ENCODE measurements at places on chromosomes 2 and 18.

- no peak for DNase-seq
Observed at GRCh38 chr2:99488539-99489062, 1.2 kb downstream of the REV1 start.

DNA sequence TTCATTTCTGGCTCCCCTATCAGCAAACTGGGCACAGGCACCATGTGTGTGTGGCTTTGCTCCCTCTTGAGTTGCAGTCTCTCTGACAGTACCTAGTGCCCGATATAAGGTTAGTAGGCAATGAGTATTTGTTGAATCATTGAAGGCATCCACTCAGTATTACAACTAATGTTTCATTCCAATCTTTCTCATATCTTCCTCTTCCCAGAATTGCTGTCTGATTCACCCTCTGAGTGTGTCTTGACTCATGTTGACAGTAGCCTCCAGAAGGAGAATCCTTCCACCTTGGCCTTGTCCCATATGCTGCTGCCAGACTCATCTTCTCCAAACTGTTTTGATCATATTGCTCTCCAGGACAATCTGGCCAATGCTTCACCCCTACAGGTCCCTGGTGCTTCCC, 202.5 kb downstream of the LRRTM1 start:
- no peak for DNase-seq

DNA sequence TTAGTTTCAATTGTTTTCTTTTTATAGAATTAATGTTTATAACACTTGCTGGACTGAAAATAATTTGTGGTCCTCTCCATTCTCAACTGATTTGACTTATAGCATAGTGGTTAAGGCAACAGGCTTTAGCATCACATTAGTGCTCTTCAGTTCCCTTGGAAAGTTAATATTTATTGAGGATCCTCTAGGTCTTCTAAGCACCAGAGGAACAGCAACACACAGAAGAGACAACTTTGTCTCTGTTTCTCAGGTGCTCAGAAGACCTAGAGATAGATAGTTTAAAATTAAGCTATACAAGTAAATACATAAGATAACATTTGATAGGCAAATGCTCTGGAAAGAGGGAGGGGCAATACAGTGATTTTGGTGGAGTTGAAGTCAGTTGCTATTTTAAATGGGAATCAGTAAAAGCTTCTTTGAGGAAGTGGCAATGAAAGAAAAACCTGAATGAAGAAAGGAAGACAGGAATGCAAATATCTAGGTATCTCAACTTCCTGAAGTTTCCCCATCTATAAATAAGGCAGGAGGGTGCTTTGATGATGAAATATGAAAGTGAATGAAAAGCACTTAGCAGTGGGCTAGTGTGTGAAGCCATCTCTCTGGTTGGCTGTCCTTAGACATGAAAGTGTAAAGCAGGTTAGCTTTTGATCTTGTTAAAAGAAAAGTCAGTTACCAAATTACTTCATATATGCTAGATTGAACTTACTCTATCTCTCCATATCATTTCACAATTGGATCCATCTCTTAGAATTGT, 7.9 kb downstream of the NEUROD1 start:
- DNase-seq, result no peak

- DNase-seq, result no peak
Observed at GRCh38 chr2:38438883-38439612, 62.0 kb upstream of the ATL2 start.

DNA sequence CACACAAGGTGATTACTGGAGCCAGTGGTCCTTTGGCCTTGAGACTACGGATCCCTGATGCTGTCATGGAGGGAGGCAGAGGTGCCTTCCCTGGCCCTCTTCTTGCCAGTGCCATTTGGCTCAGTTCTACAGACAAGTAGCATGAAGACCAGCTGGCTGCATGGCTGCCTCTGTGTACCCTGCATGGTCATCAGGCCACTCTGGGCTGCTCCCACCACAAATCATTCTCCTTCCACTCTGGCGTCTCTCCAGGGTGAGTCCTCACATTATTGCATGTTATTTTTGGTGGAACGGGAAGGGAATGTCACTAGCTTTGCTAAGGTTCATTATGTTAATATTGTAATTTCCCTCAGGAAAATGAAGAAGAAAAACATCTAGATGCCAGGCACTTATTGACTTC, 229.8 kb downstream of the VAPA start:
- DNase-seq, result no peak

DNA sequence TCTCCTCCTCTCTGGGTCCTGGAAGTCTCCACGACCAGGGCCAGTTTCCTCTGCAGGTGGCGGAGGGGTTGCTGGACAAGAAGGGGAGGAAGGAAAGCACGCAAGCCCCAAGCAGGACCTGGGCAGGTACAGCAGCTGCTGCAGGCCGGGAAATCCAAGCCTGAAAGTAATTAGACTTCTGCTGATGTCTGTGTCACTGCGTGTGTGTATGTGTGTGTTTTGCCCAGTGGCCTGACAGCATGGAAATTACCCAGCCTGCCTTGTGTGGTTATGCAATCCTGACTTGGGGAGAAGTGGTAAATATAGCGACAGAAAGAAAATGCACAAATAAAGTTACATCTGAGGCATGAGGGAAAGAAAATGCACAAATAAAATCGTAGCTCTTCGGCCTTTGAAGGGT, 121.8 kb upstream of the ZBTB14 start:
- no peak for DNase-seq

- DNase-seq, result no peak
Observed at GRCh38 chr2:85785027-85785822, 31.4 kb downstream of the ATOH8 start.

- DNase-seq, result no peak
Observed at GRCh38 chr18:75257605-75258004, 47.0 kb downstream of the TSHZ1 start.

GRCh38 chr2:232658217-232658785, 24.9 kb downstream of the EFHD1 start:
- DNase-seq, result no peak

- no peak for DNase-seq
Observed at GRCh38 chr18:55327454-55327853, 260.5 kb downstream of the TCF4 start.

GRCh38 chr2:163405298-163405697, 330.5 kb downstream of the FIGN start:
- DNase-seq, result no peak

DNA sequence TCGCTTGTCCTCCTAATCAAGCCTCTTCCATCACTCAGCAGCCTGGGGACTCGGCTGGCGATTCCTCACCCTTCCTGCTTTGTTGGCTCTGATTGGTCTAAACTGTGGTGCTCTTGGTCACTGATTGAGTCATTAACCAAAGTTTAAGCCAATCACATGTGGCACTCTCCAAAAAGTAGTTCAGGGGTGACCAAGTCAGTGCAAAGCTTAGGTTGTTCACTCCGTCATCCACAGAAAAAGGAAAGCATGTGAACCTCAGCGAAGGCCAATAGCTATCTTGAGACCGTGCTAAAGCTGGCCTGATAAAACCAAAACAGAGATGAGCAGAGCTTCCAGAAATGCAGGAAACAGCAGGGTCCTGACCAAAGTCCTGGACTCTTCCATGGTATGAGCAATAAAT, 4.9 kb downstream of the ALPK2 start:
- DNase-seq, result no peak

GRCh38 chr2:223735659-223736244, 101.6 kb downstream of the AP1S3 start:
- DNase-seq, result no peak

- DNase-seq, result peak; percentile 47
Observed at GRCh38 chr2:232689152-232689910, 7.8 kb upstream of the GIGYF2 start.

GRCh38 chr2:222311319-222311977, 12.7 kb upstream of the PAX3 start:
- DNase-seq, result no peak

DNA sequence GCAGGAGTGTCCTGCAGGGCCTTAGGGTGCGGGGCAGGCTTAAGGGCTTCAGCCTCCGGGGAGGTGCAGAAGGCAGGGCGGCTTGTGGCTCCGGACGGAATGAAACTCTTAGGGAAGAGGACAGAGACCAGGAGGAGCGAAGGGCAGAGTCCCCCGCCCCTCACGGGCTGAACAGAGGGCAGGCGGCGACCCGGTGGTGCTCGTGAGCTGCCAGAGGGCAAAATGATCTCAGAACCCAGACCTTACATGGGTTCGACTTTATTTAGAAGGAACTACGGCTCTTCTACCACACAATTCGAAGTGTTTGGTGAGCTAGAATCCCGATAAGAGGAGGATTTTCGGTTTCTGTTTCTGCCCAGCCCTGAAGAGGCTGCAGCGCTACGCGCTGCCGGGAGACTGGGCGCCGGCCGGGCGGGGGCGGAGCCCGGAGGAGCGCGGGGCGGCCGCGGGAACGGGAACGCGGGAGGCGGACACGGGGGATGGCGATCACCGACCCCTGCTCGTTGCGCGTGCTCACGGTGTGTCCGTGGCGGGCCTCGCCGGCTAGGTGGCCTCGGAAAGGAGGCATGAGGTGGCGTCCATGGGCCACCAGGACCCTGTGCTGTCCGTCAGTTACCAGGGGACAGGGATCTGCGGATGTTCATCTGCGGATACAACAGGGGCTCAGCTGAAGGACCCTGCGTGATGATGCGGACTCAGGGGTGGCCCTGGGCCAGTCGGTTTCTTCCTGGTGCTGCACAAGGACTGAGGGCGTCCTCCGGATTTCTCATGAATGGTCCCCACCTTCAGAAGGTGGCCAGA, 4.2 kb upstream of the SP100 start:
- peak; percentile 5 for DNase-seq

DNA sequence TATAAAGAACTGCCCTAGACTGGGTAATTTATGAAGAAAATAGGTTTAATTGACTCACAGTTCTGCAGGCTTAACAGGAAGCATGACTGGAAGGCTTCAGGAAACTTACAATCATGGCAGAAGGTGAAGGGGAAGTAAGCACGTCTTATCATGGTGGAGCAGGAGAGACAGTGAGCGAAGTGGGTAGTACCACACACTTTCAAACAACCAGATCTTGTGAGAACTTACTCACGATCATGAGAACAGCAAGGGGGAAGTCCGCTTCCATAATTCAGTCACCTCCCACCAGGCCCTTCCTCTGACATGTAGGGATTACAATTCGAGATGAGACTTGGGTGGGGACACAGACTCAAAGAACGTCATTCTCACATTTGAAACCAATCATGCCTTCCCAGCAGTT, 260.1 kb upstream of the FAM98A start:
- DNase-seq, result no peak

GRCh38 chr2:152395103-152395502, 60.1 kb downstream of the FMNL2 start:
- DNase-seq, result no peak

DNA sequence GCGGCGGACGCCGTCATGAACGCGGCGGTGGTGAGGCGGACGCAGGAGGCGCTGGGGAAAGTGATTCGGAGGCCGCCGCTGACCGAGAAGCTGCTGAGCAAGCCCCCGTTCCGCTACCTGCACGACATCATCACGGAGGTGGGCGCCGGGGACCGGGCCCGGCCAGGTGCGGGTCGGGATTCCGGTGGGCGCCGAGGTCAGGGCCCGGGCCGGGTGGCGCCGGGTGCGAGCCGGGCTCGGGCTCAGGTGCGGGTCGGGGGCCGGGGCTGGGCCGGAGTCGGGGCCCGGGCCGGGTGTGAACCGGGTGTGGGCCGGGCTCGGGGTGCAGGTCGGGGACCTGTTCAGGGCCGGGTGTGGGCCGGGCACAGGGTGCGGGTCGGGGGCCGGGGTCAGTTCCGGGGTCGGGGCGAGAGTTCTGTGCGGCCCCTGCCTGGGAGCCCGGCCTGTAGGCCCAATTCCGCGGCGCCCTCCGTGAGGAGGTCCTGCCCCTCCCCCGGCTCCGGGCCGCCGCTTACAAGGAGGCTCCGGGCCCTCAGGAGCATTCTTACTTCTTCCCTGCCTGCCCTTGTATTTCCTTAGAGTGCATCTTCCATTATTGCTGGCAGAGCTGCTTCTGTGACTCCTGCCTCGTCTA, 447 bp downstream of the TRAF3IP1 start:
- DNase-seq, result no peak

- DNase-seq, result no peak
Observed at GRCh38 chr2:173567493-173567892, 212.8 kb downstream of the CDCA7 start.

DNA sequence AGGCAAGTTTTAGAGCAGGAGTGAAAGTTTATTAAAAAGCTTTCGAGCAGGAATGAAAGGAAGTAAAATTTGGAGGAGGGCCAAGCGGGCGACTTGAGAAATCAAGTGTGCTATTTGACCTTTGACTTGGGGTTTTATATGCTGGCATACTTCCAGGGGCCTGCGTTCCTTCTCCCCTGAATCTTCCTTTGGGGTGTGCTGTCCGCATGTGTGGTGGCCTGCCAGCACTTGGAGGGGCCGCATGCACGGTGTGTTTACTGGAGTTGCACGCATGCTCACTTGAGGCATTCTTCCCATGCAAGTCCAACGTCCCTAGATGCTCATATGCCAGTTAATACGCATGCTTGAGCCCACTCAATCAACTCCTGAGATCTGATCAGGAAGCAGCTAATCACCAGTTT, 78.3 kb upstream of the MAP4K4 start:
- DNase-seq, result no peak

GRCh38 chr2:39851651-39852110, 72.6 kb upstream of the THUMPD2 start:
- no peak for DNase-seq

- DNase-seq, result no peak
Observed at GRCh38 chr2:142716463-142717242, 160.8 kb upstream of the KYNU start.

GRCh38 chr2:76861708-76862107, 660.5 kb downstream of the LRRTM4 start:
- no peak for DNase-seq

DNA sequence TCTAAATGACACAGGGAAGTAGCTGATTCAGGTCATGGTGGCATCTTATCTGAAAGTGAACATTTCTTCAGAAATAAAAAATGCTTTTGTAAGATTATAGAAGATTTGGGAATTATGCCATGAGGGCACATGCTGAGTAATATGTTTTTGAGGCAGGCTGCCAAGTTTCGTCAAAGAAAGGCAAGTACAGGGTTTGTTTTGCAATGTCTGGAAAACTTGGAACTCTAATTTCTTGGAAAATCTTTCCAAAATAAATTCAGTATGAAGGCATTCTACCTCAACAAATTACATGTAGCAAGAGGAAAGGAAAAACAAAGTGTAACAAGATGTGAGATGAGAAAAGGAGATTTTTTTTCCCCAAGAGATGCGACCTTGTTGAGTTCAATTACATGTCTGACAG, 167.7 kb downstream of the PLCL1 start:
- no peak for DNase-seq

GRCh38 chr2:201781557-201782051, 871 bp upstream of the ALS2 start:
- no peak for DNase-seq

- no peak for DNase-seq
Observed at GRCh38 chr2:172664766-172665165, 70.9 kb upstream of the RAPGEF4 start.

DNA sequence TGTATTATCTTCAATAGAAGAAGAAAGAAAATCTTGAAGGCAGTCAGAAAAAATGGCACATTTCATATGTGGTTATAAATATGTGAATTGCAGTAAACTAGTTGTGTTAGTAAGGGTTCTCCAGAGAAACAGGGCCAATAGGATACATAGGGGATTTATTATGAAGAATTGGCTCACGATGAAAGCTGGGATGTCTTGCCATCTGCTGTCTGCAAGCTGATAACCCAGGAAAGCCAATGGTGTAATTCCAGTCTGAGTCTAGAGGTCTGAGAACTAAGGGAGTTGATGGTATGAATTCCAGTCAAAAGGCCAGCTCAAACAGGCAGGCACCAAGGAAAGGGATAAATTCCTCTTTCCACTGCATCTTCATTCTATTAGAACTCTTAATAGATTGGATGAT, 362.4 kb downstream of the KCNJ3 start:
- no peak for DNase-seq

- no peak for DNase-seq
Observed at GRCh38 chr2:37560863-37561614, 110.4 kb downstream of the CDC42EP3 start.
